ENCODE measurements at places on chromosomes 16 and 17.

GRCh38 chr17:43645765-43646481 is 15.8 kb downstream of the MEOX1 start:
- no peak for DNase-seq

- DNase-seq = no peak
Measured at GRCh38 chr16:87661561-87661960, 59.3 kb downstream of the JPH3 start.

DNA sequence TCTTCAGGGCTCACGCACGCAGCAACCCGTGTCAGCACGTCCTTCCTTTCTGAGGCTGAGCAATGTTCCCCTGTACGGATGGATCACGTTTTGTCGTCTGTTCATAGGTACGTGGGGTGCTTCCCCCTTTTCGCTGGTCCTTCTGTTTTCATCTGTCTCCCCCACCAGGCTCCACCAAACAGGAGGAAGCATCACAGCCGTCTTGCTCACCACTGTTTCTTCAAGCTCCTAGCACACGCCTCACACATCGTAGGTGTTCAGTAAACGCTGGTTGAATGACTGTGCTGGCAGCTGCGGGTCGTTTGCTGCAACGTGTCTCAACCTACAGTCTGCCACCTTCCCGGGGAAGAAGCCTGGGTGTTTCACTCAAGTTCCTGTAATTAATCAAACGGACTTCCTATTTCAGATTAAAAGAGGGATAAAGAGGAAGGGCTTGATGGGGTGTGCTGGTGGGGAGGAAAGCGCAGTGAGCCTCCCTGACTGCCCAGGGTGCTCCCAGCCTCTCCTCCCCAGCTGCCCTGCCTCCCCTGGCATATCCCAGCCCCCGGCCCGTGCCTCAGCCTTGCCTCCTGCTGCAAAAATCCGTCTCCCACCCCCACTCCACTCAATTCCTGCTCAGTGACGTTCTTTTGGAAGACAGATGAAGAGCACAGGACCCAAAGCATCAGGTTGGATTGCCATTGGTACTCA is 76.7 kb upstream of the DOC2B start:
- no peak for DNase-seq

DNA sequence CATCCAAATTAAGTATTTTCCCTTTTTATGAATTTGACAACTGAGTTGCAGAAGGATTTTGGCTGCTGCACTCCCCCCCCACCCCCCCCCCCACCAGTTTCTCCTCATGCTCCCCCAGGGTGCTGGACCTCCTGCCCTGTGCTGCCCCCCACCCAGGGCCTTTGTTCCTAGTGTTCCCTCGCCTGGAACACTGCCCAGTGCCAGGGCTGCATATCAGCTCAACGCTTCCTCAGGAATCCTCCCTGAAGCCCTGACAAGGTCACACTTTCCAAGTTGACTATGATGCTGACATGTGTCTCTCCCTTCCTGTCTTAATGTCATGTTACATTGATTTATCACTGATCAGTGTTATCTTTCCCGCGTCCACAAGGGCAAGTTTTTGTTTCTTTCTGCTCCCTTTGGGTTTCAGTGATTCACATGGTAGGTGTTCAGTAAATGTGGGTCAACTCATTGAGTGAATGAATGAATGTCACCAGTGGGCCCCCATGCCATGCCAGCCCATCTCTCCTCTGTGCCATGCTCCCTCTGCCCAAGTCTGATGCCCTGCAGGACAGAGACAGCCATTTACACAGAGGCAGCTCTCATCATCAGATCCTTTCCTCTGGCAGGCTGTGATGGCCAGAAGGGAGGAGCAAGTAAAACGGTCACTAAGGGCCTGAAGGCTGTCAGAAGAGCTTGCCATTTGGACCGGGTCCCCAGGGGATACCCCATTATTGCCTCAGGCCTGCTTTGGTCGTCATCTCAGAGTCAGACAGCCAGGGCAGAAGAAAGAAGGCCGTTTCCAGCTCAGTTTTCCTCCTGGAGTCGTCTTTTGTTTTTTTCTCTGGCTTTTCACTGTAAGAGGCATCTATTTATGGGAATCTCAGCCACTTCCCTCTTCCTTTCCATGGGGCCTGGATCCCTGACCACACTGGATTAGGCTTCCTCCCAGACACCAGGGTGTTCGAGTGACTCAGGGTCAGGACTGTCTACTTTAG is 386.2 kb downstream of the SNX29 start:
- DNase-seq = peak; percentile 19

GRCh38 chr16:84144859-84145639 is at the start of the genes DNAAF1 and HSDL1:
DNAAF1 (plus strand) TSS chr16:84145308; CDS start chr16:84145441, 133 bp downstream.
HSDL1 (minus strand) TSS chr16:84145177; CDS start chr16:84131321, 13,856 bp downstream.
- DNase-seq = peak; percentile 76

- DNase-seq = no peak
Measured at GRCh38 chr16:86251682-86252081, 258.6 kb upstream of the FOXF1 start.

- peak; percentile 10 for DNase-seq
Measured at GRCh38 chr16:20799599-20799998, 6.7 kb downstream of the ERI2 start.

DNA sequence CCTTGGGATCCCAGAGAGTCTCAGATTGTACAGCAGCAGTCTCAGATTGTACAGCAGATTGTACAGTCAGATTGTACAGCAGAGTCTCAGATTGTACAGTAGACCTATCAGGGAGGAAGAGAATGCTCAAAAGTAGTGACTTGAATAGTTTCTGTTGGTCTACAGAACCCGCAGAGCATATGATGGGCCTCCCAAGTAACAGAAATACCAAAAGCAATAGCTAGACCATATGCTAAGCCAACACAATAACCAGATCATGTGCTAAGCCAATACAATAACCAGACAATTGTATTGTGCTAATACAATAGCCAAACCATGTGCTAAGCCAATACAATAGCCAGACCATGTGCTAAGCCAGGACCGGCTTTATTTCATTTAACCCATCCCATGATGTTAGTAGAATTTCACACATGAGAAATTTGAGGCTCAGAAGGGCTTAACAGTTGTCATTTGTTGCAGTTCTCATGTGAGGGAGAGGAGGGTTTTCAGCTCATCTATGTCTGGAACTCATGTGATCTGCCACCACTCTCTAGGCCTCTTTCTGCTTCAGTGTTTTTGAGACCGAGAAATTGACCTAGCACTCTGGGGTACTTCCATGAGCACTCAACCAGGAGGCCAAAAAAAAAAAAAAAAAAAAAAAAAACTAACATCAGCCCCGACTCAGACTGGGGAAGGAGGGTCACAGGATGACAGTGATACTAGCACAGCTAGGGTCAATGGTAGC is 144.0 kb downstream of the SOX9 start:
- DNase-seq = no peak

- no peak for DNase-seq
Measured at GRCh38 chr17:70872103-70872502, 702.8 kb downstream of the KCNJ2 start.

GRCh38 chr16:18841833-18842525 is 40.6 kb upstream of the ARL6IP1 start:
- DNase-seq = no peak

- DNase-seq = peak; percentile 74
Measured at GRCh38 chr17:42067371-42068091, 17.1 kb upstream of the C17orf113 start.

DNA sequence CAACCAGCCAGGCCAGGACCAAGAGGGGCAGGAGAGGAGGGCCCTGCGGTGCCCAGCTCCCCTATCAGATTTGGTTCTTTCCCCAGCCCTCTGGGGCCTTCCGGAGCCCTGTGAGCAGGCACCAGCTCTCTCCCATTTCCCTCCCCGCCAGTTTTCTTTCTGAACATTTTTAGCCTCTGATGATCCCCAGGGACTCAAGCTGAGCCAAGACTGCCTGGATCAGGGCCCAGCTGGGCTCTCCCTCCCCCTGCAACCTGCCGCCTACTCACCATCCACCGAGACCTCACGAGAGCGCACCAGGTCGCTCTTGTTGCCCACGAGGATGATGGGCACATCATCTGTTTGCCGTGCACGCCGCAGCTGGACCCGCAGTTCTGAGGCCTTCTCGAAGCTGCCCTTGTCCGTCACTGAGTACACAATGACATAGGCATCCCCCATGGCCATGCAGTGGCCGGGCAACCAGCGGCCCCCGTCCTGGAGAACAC is 2.0 kb downstream of the RRAD start:
- DNase-seq = no peak

- DNase-seq = peak; percentile 57
Measured at GRCh38 chr17:56203430-56203829, 50.2 kb downstream of the ANKFN1 start.

DNA sequence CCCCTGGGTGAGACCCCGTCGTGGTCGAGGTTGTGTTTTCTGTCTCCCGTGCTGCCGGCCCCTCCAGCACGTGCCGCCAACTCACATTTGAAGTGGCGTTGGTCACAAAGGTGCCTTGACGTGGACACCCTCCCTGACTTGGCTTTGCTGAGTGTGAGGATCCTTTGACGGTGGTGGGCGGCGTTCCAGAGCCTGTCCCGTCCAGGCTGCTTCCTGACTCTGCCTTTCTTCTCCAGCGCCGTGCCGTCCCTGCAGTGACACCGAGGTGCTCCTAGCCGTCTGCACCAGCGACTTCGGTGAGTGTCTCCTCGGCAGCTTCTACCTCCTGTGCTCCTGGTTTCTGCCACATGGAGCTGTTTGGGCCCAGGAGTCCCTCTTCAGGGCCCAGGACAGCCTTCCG is 13.5 kb downstream of the METRNL start:
- DNase-seq = no peak

DNA sequence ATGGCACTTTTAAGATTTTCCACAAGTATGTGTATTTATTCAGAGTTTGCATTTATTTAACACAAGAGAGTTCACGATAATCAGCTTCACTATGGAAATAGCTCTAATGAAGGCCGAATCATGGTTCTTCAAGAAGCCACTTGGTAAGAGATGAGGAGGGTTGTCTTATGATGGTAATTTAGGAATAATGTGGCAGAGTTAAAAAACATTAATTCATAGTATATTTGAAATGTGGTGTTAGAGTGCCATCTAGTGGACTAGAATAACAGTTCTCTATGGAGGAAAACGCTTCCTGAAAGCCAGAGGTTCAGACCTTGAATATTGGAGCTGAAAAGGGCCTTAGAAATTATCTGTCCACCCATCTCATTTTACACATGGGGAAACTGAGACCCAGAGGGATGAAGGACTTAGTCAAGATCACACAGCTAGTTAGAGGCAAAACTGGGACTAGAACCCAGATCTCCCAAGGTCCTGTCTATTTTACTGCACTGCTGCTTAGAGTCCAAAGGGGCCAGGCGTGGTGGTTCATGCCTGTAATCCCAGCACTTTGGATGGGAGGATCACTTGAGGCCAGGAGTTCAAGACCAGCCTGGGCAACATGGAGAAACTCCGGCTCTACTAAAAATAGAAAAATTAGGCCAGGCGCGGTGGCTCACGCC is 33.8 kb upstream of the KPNB1 start:
- peak; percentile 71 for DNase-seq

DNA sequence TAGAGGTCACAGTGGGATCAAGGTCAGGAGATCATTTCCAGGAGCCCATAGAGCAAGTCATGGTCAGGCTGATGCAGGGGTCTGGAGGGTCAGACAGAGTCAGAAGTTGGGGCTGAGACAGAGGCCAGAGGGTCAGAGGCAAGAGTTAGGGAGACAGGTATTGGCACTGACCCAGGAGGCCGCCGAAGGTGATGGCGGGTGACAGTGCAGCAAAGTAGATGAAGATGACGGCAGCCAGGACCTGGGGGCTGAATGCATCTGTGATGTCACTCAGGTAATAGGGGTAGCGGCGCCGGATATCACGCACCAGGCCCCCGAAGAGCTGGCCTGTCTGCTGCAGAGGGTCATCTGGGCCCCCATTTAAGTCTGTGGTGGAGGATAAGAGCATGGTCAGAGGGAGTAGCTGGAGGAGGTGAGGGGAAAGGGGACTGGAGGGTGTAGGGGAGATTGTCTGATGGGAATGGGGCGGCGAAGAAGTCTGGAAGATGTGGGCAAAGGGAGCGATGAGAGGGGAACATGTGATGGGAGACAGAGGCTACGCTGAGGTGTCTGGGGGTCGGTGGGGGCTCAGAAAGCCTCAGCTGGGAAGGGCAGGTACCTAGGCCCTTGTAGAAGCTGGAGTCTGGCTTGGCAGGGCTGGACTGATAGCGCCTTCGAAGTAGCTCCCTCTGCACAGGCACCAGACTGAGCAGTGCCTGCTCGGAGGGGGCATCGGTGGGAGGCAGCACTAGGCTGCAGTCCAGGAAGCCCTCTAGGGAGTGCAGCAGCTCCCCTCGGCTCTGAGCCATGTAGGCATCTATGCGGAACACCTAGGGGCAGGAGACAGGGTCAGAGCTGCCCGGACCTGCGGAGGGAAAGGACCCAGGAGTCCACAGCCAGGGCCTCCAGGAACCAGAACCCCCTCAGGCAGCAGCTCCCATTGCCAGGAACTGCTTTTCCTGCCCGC is 9.8 kb downstream of the SLC4A1 start:
- DNase-seq = no peak

GRCh38 chr17:77512062-77512946 is 371.5 kb downstream of the SEC14L1 start:
- DNase-seq = peak; percentile 47

DNA sequence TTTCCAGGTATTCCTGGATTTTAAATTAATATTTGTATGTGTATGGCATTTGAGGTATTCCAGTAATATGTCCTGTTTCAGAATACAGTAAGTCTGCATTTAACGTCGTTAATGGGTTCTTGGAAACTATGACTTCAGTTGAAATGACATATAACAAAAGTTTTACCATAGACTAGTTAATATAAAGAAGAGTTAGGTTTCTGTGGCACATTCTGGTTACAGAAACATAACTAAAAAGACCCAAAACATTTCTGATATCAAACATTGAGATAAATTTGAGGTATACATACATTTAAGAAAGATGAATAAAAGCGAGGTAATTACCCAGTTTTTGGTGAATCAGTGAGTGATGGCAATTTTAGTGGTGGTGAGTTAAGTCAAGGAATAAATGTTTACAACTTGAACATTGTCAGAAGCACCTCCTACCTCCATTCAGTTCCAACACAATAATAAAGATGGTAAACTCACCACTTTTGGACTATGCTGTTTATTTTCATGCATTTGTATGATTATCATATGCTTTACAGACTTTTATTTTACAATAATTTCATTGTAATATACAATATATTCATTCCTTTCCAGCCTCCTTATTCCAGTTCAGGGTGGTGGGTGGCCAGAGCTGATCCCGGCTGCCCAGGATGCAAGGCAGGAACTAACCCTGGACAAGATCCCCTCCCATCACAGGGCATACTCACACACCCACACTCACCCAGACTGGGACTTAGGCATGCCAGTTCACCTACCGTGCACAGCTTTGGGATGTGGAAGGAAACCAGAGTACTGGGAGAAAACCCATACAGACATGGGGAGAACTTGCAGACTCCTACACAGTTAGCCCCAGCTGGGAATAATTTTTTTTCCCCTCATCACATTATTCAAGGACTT is 9.7 kb downstream of the LUC7L3 start:
- no peak for DNase-seq

DNA sequence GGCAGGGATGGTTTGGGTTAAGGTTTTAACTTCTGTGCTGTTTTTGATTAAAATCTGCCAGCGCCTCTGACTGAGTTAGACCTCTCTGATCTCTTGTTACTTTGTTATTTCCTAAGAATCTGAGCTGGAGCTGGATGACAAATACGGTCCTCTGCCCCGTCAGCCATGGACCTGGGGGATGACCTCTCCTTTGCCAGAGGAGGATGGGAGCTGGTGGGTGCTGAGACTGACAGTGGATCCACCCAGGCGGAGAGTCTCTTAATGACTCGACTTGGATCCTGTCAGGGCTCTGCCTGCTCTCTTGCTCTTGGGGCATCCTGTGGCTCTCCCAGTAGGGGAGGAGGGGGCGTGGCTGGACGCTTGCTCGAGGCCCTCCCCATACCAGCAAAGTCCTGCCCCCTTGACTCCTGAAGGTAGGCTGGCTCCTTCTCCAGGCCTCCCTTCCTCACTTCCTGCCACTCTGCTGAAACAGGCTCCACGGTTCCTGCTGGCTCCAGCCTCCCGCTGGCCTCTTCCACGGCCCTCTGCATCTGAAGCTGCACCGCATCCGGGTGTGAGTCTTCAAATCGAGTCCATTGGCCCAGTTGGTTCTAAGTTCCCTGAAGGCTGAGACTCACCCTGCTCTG is 24.8 kb upstream of the MAP3K14 start:
- peak; percentile 71 for DNase-seq

Data from SK-MEL-5 (cell line).